HFFc6 (cell line): ENCODE measurements at places on chromosomes 1 and 21.

GRCh38 chr1:164569866-164570265 is 10.9 kb downstream of the PBX1 start:
- H3K4me3 ChIP-seq = peak overlapping the region; percentile 64
- no peak for DNase-seq
- peak overlapping the region; percentile 63 for H3K27ac ChIP-seq

- H3K36me3 ChIP-seq = no peaks in the 10 kb centered on the region
- DNase-seq = no peak
- H3K27ac ChIP-seq = no peak overlapping the region
- no peaks in the 10 kb centered on the region for H3K4me1 ChIP-seq
Measured at GRCh38 chr1:230919207-230919606, 50.9 kb upstream of the C1orf198 start.

DNA sequence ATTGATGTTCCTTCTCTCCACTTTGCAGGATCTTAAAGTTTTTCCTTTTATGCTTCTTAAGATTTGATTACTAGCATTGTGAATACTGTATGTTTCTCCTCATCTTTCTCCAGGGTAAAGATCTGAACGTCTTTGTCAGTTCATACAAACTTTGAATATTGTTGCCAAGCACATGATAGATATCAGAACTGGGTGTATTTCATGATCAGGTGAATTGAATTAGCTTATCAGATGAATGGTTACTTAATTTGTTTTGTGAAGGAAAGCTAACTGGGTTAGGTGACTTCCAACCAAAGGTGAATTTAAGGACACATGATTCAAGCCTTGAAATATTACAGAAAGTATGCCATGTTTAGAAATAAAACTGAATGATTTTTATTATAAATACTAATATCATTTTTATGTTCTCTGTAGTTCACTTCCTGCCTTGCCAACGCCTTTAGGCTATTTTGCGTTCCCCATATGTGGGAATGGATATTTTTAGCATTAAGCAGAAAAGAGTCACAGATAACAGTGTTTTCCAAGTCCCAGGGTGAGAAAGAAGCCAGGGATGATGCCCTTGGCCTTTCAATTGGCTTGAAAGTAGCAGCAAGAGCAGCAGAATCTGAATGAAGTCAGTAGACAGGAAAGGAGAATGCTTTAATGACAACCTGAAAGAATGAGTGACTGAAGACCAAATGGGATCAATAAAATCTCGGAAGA is 752.1 kb downstream of the NCAM2 start:
- H3K4me1 ChIP-seq = peaks cover 14% of the 10 kb centered on the region
- H3K4me3 ChIP-seq = no peak overlapping the region
- H3K27ac ChIP-seq = no peak overlapping the region
- no peak for DNase-seq
- H3K27me3 ChIP-seq = no peaks in the 10 kb centered on the region; the same call in 1 of the 2 replicates
- H3K36me3 ChIP-seq = peaks cover 2% of the 10 kb centered on the region; the same call in 1 of the 2 replicates

- H3K27ac ChIP-seq = no peak overlapping the region
- no peak overlapping the region for H3K4me3 ChIP-seq
- H3K27me3 ChIP-seq = peaks cover 10% of the 10 kb centered on the region; the same call in 1 of the 2 replicates
- H3K36me3 ChIP-seq = no peaks in the 10 kb centered on the region
- H3K4me1 ChIP-seq = peaks cover 7% of the 10 kb centered on the region; the same call in 1 of the 2 replicates
- DNase-seq = no peak
Measured at GRCh38 chr1:96521994-96522760, 199.4 kb upstream of the PTBP2 start.

DNA sequence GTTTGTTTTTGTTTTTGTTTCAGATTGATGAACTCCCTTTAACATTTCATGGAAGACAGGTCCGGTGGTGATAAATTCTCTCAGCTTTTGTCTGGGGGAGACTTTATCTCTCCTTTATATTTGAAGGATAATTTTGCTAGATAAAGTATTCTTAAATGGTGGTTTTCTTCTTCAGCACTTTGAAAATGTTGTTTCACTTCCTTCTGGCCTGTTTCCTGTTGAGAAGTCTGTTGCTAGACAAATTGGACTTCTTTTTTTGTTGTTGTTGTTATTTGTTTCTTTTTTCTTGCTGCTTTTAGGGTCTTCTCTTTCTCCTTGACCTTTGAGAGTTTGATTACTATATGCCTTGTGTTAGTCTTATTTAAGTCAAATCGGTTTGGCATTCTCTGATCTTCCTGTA is 50.8 kb downstream of the CRP start:
- H3K4me1 ChIP-seq = peaks cover 6% of the 10 kb centered on the region; the same call in 1 of the 2 replicates
- H3K36me3 ChIP-seq = peaks cover 14% of the 10 kb centered on the region
- no peaks in the 10 kb centered on the region; the same call in 1 of the 2 replicates for H3K27me3 ChIP-seq
- H3K27ac ChIP-seq = no peak overlapping the region
- no peak for DNase-seq

GRCh38 chr1:48035371-48036141 is 38.4 kb upstream of the TRABD2B start:
- no peaks in the 10 kb centered on the region for H3K27me3 ChIP-seq
- H3K27ac ChIP-seq = no peak overlapping the region
- DNase-seq = no peak
- peaks cover 5% of the 10 kb centered on the region; the same call in 1 of the 2 replicates for H3K36me3 ChIP-seq
- H3K4me1 ChIP-seq = no peaks in the 10 kb centered on the region

GRCh38 chr1:174008269-174008668 is 13.9 kb downstream of the RC3H1 start:
- H3K27ac ChIP-seq = peak overlapping the region; percentile 68; the same call in 1 of the 2 replicates
- H3K4me1 ChIP-seq = peaks cover 48% of the 10 kb centered on the region
- H3K36me3 ChIP-seq = peaks cover 11% of the 10 kb centered on the region
- no peaks in the 10 kb centered on the region for H3K27me3 ChIP-seq

DNA sequence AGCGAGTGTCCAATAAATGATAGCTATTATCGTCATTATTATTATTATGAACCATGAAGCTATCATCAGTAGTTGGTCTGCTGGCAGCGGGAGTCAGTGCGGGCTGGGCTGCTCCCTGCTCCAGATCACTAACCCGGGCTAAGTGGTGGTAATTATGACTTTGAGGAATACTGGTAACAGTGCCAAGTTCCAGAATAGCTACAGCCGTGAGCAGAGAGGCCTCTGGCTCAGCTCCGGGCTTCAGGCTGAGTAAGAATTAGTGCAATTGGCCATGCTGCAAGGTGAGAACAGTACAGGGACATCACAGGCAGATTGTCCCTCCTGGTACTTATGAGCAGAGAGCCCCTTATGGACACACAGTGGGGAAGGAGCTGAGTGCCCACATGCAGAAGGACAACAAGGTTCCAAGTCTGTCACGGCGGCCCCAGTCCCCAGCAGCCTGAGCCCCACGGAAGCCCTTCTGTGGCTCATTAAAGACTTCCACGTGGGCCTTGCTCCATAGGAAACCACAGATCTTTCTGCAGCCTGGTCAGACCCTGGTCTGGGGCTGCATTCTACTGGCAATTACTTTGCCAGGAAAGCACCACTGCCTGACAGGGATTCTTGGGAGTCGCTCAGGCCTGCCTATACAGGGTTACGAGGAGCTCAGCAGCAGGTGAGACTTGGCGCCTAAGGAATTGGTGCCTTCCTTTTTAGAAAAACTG is 235.1 kb downstream of the RRAGC start:
- no peak overlapping the region for H3K4me3 ChIP-seq
- no peaks in the 10 kb centered on the region for H3K36me3 ChIP-seq
- H3K27ac ChIP-seq = no peak overlapping the region
- DNase-seq = no peak
- peaks cover 3% of the 10 kb centered on the region; the same call in 1 of the 2 replicates for H3K27me3 ChIP-seq

DNA sequence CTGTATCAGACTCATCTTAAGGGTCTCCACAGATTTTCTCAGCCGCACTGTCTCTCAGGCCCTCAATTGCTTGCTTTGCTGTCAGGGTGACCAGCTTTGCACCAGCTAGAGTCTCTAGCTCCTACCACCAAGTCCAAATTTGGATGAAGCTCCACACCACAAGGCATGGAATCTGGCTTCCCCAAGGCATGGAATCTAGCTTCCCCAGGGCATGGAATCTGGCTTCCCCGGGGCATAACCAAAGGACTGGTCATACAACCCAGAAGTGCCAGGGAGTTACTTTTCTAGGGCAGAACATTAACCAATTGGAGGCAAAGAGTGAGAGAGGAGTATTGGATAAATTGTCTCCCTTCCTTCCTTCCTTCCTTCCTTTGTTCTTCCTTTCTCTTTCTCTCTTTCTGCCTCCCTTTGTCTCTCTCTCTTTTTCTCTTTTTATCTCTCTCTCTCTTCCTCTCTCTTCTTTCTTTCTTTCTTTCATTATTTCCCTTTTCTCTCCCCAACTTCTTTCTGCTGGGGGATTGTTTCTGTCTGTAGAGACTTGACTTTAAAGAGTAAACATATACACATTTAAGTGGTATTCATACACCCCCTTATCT is 76.9 kb upstream of the HAO2 start:
- DNase-seq = peak; percentile 15
- peaks cover 12% of the 10 kb centered on the region for H3K27me3 ChIP-seq
- no peaks in the 10 kb centered on the region for H3K36me3 ChIP-seq
- peaks cover 23% of the 10 kb centered on the region for H3K4me1 ChIP-seq
- no peak overlapping the region for H3K4me3 ChIP-seq

GRCh38 chr1:22525211-22525610 is 38.1 kb upstream of the EPHA8 start:
- no peak overlapping the region for H3K27ac ChIP-seq
- H3K4me3 ChIP-seq = no peak overlapping the region
- peaks cover 2% of the 10 kb centered on the region; the same call in 1 of the 2 replicates for H3K36me3 ChIP-seq
- peaks cover 12% of the 10 kb centered on the region for H3K4me1 ChIP-seq
- no peaks in the 10 kb centered on the region; the same call in none of the 2 replicates for H3K27me3 ChIP-seq

GRCh38 chr21:35309316-35309715 is 260.2 kb upstream of the RUNX1 start:
- peaks cover 22% of the 10 kb centered on the region; the same call in 1 of the 2 replicates for H3K36me3 ChIP-seq
- 0 out of 2 replicates have a peak, but pooled peaks cover 4% of the 10 kb centered on the region for H3K4me1 ChIP-seq
- no peak for DNase-seq
- H3K4me3 ChIP-seq = no peak overlapping the region
- H3K27me3 ChIP-seq = no peaks in the 10 kb centered on the region; the same call in none of the 2 replicates
- no peak overlapping the region for H3K27ac ChIP-seq

DNA sequence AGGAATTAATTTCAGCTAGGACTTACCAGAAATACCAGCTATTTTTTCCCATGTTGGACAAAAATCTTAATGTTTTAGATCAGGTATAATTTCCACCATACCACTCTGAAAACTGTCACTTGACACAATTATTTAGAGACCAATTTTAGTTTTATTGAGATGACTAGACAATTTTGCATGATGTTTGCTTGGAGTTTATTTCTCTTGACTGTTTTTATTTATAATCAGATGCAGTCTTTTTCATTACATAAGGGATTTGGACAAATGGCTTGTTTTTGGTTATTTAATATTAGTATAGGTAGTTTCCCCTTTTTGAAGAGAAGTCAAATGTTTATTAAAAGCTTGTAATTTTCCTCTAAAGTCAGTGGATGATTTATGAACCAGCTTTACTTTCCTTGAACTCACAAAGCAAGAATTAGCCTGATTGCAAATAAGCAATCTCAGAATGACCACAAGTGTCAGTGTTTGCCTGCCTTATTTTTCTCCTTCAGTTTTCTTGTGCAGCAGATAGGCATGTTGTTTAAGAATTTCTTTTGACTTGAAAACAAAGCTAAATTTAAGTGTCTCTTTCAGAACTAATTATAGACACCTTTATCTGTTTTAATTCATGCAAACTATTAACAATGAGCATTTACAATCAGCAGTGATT is 3.8 kb upstream of the B3GALT2 start:
- H3K36me3 ChIP-seq = peaks cover 16% of the 10 kb centered on the region
- no peaks in the 10 kb centered on the region for H3K27me3 ChIP-seq
- no peak overlapping the region for H3K4me3 ChIP-seq
- H3K27ac ChIP-seq = peak overlapping the region; percentile 47
- DNase-seq = peak; percentile 38

DNA sequence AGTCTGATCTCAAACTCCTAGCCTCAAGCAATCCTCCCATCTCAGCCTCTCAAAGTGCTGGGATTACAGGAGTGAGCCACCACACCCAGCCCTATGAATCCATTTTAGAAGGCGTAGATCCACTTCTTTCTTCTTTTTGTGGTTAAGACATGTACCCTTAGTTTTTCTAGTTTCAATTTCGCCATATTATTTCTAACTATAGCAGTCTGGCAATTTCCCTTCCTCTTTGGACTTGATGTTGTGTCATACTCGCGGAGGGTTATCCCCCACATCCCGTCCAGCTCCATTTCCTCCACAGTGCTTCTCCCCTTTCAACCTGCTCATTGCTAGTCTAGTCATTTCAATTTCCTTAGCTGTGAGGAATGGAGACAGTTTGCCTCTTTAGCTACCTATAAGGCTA is 5.2 kb upstream of the LRRC8D start:
- H3K27me3 ChIP-seq = peaks cover 11% of the 10 kb centered on the region
- no peak for DNase-seq
- no peak overlapping the region for H3K27ac ChIP-seq

- H3K4me3 ChIP-seq = no peak overlapping the region
- H3K4me1 ChIP-seq = no peaks in the 10 kb centered on the region
- no peak for DNase-seq
- H3K27ac ChIP-seq = no peak overlapping the region
Measured at GRCh38 chr21:26513212-26513611, 59.9 kb downstream of the CYYR1 start.
